ENCODE measurements at places on chromosomes 2 and 18.

GRCh38 chr18:26159353-26159752, 25.7 kb downstream of the PSMA8 start:
- DNase-seq = no peak

DNA sequence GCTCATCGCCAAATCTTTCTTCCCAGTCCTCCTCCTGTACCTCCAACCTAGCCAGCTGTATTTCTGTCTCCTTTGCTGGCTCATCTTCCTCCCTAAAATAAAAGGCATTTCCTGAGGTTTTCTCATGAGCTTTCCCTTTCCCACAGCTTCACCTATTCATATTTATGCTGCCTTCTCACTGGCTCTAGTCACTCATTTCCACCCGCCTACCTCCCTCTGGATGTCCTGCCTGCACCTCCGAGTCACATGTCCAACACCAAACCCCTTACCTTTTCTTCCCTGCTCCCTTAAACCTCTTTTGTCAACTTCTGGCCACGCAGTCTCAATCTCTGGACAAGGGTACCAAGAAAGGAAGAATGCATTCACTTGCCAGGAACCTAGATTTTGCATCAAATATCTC, 2.8 kb downstream of the EIF2AK3 start:
- DNase-seq = no peak

GRCh38 chr2:85255813-85256594, 71.8 kb downstream of the TGOLN2 start:
- DNase-seq = no peak

- DNase-seq = no peak
Observed at GRCh38 chr2:100239486-100240210, 82.7 kb downstream of the LONRF2 start.

- DNase-seq = no peak
Observed at GRCh38 chr2:181655519-181655918, 1.4 kb downstream of the CERKL start.

DNA sequence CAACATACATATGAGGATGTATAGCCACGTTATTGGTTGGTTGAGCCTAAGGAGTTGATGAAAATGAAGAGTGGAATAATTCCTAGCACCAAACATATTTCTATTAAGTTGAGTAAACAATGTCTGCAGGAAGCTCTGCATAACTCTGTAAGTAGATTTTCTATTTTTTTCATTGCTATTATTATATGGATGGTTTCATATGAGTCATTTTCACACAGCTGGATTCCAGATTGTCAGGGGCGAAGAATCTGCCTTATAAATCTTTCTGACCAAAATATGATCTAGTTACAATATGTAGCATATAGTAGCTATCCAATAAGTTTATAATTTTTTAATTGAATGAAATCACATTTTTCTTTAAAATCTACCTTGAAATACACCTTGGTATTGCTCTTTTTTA, 468.0 kb upstream of the PKDCC start:
- DNase-seq = no peak

DNA sequence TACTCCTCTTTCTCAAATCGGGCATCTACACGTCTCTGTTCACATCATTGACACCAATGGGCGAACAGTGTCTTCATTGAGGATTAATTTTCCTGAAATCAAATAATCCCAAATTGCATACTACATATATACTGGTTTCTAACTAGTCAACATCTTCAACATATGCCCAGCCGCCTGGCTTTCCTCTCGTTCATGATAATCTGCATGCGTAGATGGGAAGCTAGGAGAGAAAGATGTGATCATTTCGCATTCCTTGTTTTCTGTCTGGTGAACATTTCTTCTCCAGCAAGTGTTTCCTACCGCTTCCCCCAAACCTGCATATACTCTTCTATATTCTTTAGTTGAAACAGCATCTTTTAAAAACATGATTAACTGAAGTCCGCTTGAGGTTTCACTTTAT, 7.4 kb downstream of the TWIST2 start:
- DNase-seq = no peak

GRCh38 chr18:72316497-72316896, 227.6 kb downstream of the CBLN2 start:
- DNase-seq = no peak

GRCh38 chr2:175461839-175462238, 280.3 kb upstream of the ATP5MC3 start:
- DNase-seq = no peak

- no peak for DNase-seq
Observed at GRCh38 chr2:159427048-159427447, 140.5 kb upstream of the WDSUB1 start.

GRCh38 chr18:13618760-13619438, 107.5 kb downstream of the FAM210A start:
- no peak for DNase-seq

- no peak for DNase-seq
Observed at GRCh38 chr2:61750624-61751023, 103.2 kb downstream of the FAM161A start.

DNA sequence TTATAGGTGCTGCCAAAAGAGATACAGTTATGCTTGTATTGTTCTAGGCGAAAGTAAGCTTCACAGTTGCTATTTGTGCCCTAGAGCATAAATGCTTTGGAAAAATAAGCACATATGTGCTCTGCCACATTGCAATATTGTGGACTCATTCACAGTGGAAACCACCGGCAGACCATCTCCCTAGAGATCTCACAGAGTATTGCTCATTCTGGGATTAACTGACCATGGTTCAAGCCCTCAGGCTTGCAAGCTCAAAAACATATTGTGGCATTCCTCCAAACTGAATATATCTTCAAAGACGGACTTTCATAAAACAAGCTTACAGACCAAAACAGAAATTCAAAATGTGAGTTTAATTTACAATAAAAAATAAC, 158.2 kb upstream of the CCDC150 start:
- DNase-seq = no peak

DNA sequence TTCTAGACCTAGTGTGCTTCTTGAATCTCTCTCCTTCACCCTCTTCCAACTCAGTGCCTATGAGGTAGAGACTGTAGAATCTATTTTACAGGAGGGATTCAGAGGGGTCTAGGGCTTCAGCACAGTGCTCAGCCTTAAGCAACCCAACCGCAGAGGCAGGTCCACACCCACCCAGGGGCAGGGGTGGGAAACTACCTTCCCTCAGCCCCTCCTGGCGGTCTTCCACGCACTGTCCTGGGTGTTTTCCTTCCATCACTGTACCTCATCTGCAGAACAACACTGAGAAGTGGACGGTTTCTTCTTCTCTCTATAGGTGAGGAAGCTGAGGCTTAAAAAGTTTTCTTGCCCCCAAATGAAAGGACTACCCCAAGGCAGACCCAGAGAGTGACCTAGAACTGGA, 222.3 kb downstream of the ALK start:
- no peak for DNase-seq

GRCh38 chr2:171009386-171009785, 80.3 kb downstream of the GORASP2 start:
- DNase-seq = no peak

DNA sequence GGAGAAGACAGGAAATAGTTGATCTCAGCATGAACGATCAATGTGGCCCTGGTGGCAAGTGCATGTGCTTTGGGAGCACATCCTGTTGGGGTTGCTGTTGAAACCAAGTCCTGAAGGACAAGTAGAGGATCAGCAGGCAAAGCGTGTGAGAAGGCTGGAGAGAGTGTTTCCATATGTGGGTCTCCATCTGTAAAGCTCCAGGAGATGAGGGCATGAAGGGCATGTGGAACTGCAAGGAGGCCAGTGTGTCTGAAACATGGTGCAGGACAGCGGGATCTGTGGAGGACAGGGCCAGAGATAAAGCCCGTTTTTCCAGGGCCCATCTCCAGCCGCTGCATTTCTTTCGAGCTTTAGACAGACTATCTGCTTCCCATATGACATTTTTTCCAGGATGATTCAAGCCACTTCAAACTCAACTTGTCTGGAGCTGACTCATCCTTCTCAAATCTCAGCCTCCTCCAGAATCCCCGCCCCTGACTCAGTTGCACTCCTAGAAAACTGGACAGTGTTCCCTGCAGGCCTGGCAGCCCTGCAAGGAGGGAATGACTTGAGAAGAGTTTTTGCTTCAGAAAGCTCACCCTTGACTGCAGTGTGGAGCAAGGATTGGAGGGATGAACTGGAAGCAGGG, 226.1 kb downstream of the VAPA start:
- peak; percentile 37 for DNase-seq

DNA sequence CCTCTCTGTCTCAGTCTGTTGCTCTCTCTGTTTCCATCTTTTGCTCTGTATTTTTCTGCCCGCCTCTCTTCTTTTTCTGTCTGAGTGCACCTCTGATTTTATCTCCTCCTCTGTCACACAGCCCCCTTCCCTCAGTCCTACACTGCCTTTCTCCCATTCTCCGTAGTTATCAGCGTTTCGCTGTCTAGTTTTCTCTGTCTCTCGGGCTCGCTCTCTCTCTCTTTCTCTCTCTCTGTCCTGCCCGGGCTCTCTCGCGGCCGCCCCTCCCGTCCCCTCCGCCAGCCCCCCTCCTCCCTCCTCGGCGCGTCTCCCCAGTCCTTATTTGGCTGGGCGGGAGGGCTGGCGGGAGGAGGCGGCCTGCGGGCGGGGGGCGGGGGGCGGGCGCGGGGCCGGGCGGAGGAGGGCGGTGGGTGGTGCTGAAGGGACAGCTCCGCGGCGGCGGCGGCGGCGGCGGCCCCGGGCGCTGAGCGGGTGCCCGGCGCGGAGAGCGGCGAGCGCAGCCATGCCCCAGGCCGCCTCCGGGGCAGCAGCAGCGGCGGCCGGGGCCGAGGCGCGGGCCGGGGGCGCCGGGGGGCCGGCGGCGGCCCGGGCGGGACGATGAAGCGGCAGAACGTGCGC, at the start of gene KCNK3:
Gene KCNK3, plus strand, starts transcription at position 444 of the 618 bp plus-strand sequence. Its CDS starts 154 bp downstream, at position 598.
- DNase-seq = peak; percentile 81

DNA sequence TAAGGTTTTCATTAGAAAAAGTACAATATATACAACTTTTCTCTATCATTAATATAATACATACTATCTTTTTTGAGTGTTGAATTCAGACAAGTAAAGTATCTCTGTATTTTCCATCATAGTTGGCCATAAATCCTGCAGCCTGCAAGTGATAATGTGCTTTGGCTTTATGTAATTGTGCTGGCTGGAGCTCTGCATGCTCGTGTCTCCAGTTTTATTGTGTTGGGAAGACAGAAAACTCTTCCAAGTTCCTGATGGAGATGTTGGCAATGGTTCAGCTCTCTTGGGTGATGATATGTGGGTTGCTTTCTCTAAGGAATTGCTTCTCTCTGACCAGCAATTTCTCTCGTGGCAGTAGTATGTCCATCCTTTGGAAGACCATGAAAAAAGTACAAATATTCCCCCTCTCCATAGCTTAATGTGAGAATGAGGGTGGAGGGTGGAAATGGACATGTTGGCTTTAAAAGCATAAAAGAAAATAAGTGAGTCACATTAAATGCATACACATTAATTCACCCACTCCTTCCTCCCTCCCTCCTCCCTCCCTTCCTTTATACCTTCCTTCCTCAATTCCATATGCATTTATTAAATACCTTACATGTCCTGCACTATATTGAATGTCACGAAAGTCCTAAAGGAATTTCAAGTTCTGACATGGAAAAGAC, 344.2 kb downstream of the MTX2 start:
- DNase-seq = no peak

GRCh38 chr18:52334896-52335295, 5.1 kb upstream of the DCC start:
- DNase-seq = no peak

DNA sequence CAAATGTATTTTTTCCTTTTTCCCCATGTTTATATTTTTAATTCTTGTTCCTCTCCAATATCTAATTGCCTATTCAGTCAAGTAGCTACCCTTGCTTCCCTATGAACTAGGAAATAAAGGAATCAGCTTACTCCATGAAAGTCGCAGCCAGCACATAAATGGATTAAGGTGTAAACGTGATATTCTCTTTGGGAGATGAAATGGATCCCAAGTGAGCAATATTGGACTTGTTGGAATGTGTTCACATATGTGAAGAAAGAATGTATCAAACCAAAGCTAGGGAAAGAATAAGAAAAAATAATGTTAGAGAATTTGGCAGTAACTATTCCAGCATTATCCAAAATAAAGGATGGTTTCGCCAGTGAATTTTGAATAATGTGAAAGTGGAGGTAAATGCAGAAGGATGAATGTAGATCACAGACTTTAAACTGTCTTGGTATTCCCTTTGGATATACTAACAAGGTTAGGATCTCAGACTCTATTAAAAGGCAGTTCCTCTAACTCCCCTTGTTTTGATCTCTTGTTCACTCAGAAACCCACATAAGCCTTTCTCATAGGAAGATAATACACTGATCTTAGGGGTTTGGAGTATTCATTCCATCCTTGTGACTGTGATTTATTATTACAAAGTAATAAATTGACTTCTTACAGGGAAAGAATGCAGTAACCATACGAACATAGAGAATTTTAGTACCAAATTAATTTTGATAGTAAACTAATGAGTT, 208.1 kb downstream of the BABAM2 start:
- no peak for DNase-seq

- DNase-seq = no peak
Observed at GRCh38 chr2:31065356-31065755, 72.9 kb downstream of the GALNT14 start.

- no peak for DNase-seq
Observed at GRCh38 chr2:203649176-203649814, 57.1 kb upstream of the CD28 start.

DNA sequence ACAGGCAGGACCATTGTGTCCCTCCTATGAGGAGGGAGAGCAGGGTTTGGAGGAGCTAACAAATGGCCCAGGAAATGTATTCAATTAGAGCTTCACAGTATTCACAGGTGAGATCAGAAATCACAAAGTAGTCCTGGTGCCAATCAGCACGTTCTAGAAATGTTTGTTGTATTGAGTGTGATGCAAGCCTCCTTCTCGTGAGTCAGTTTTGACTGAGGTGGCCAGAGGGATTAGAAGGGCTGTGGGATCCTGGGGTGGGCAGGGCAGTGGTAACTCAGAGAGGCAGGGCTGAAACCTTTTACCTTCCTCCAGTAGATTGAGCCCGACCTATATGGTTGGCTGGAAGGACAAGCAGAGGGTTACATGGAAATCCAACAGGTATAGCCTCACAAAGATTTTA, 95.0 kb downstream of the BOD1L2 start:
- DNase-seq = no peak

DNA sequence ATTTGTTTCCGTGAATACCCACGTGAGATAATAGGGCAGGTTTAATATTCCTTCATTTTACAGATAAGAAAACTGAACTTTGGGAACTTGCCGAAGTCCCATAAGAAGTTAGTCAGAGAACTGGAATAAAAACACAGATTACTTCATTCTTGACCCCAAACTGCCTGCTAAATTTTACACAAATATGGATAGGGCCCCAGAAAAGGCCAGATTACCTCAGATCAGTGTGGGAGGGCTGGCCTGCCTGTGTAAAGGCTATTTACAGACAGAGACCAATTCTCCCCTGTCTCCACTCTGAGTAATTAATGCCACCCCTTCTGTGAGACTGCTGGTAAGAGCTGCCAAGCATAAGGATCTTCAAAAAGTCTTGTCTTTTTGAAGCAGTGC, 139.2 kb downstream of the MGAT5 start:
- DNase-seq = no peak

DNA sequence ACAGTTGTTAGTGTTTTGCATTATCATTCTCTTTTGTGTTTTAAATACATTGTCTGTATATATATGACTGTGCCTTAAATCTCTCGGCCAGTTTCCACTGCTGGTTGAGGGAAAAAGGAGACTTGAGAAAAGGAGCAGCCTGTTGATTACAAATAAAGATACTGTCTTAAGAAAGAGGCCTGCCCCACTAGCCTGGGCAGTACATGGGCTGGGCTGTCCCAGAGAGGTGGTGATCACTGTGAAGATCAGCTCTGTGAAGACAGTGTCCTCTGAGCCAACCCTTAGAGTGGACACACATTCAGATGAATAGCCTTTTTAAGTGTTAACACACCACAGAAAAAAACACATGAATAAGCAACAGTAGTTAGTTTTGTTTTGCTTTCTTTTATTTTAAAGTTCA, 10.0 kb upstream of the OTX1 start:
- no peak for DNase-seq

GRCh38 chr18:1438967-1439366, 534.3 kb downstream of the ADCYAP1 start:
- no peak for DNase-seq

Measured in H1 (cell line).